Activated CD4-positive, alpha-beta memory T cell treated with anti-CD3 and anti-CD28 coated beads, Interleukin-2, amount 10 ng/mL, durations not matched to agents 7 days and 5 days (primary cell): ENCODE measurements at places on chromosomes 7 and 10. TPM values are rescaled to one million over a fixed set of nuclear protein-coding genes. Genes with fewer than 3 reads are reported as not detected.
A peak's percentile ranks its signal among the peaks of the same experiment; 100 is the strongest.

DNA sequence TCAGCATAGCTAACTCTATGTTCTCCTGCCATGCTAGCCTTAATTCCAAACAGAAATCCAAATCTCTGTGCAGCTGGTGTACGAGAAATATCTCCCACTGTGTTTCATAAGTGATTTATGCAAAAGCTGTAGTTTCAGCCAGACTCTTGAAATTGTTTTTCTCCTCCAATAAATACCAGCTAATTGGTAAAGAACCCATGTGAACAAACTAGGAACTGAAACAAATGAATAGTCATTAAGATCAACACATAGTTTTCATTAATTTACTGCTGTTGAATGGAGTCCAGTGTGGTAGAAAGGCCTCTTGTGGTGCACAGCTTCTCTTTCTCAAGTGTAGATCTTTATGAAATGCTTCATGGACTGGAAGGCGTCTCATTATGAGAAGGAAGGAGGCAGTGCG, 18.4 kb downstream of the PPP1R17 start:
- H3K27me3 ChIP-seq: no peaks in the 10 kb centered on the region
- no peak overlapping the region for H3K4me3 ChIP-seq
- H3K4me1 ChIP-seq: no peaks in the 10 kb centered on the region

- no peaks in the 10 kb centered on the region for H3K27me3 ChIP-seq
- no peak for DNase-seq
Measured at GRCh38 chr7:18445916-18446520, 49.5 kb upstream of the HDAC9 start.

- no peak overlapping the region for H3K27ac ChIP-seq
- H3K27me3 ChIP-seq: peaks cover 11% of the 10 kb centered on the region
- H3K4me1 ChIP-seq: peaks cover 30% of the 10 kb centered on the region
Measured at GRCh38 chr7:116951366-116952292, 1.7 kb upstream of the ST7 start.

GRCh38 chr7:5450549-5451327, 27.1 kb upstream of the TNRC18 start:
- DNase-seq: peak; percentile 27
- H3K36me3 ChIP-seq: no peaks in the 10 kb centered on the region
- peaks cover 1% of the 10 kb centered on the region for H3K27me3 ChIP-seq
- H3K4me3 ChIP-seq: no peak overlapping the region
- no peak overlapping the region for H3K27ac ChIP-seq

DNA sequence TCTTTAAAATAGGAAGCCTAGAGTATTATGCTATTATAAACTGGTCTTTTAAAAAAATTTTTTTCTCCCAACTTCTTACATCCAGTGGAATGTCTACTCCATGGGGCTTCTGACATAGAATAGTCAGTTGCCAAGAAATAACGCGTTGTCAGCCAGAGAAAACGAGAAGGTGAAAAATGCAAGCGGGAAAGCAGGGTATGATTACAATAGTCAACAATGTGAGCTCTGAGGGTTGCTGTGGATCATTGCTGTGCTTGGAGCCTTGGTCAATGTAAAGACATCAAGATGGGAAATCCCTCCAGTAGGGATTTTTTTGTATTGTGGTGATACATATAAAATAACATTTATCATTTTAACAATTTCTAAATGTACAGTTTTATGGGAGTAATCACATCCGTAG, 27.6 kb upstream of the PLPP4 start:
- no peak for DNase-seq
- no peaks in the 10 kb centered on the region for H3K4me1 ChIP-seq
- H3K27ac ChIP-seq: no peak overlapping the region
- no peaks in the 10 kb centered on the region for H3K36me3 ChIP-seq
- no peak overlapping the region for H3K4me3 ChIP-seq
- H3K27me3 ChIP-seq: peaks cover 18% of the 10 kb centered on the region

GRCh38 chr7:93055543-93056107, 62.2 kb downstream of the SAMD9 start:
- no peak overlapping the region for H3K4me3 ChIP-seq
- no peak for DNase-seq
- H3K36me3 ChIP-seq: no peaks in the 10 kb centered on the region

The DUSP5 gene
- total RNA-seq: 143 TPM

GRCh38 chr7:1856161-1856887, 186.2 kb downstream of the ELFN1 start:
- no peaks in the 10 kb centered on the region for H3K27me3 ChIP-seq
- DNase-seq: no peak
- peaks cover 24% of the 10 kb centered on the region for H3K4me1 ChIP-seq
- H3K4me3 ChIP-seq: no peak overlapping the region

DNA sequence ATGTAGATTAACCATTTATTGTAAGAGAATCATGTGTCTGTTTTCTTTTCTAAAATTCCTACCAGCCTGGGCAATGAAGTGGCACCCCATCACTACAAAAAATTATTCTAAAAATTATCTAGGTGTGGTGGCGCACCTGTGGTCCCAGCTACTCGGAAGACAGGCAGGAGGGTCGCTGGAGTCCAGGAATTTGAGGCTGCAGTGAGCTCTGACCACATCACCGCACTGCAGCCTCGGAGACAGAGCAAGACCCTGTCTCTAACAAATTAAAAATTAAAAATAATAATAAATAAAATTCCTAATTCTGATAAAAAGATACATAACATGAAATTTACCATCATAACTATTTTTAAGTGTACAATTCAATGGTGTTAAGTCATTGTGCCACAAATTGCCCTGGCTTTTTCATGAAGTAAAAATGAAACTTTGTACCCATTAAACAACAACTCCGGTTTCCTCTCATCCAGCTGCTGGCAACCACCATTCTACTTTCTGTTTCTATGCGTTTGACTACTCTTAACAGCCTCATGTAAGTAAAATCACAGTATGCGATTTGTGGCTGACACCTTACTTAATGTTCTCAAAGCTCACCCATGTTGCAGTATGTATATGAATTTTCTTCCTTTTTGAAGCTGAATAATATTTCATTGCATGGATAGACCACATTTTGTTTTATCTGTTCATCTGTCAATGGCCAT, 20.6 kb upstream of the USP6NL start:
- peak; percentile 48 for DNase-seq
- H3K36me3 ChIP-seq: no peaks in the 10 kb centered on the region
- H3K4me1 ChIP-seq: peaks cover 13% of the 10 kb centered on the region
- no peak overlapping the region for H3K27ac ChIP-seq
- H3K4me3 ChIP-seq: no peak overlapping the region
- H3K27me3 ChIP-seq: peaks cover 49% of the 10 kb centered on the region

GRCh38 chr10:73653701-73654100, 2.1 kb downstream of the SYNPO2L start:
- H3K4me3 ChIP-seq: no peak overlapping the region
- H3K4me1 ChIP-seq: peaks cover 6% of the 10 kb centered on the region
- no peak overlapping the region for H3K27ac ChIP-seq
- peaks cover 8% of the 10 kb centered on the region for H3K27me3 ChIP-seq
- H3K36me3 ChIP-seq: no peaks in the 10 kb centered on the region

- no peak overlapping the region for H3K27ac ChIP-seq
- H3K4me1 ChIP-seq: peaks cover 5% of the 10 kb centered on the region
- peaks cover 9% of the 10 kb centered on the region for H3K27me3 ChIP-seq
- H3K36me3 ChIP-seq: no peaks in the 10 kb centered on the region
- DNase-seq: no peak
- no peak overlapping the region for H3K4me3 ChIP-seq
Measured at GRCh38 chr7:120931243-120931642, 19.3 kb upstream of the ING3 start.

DNA sequence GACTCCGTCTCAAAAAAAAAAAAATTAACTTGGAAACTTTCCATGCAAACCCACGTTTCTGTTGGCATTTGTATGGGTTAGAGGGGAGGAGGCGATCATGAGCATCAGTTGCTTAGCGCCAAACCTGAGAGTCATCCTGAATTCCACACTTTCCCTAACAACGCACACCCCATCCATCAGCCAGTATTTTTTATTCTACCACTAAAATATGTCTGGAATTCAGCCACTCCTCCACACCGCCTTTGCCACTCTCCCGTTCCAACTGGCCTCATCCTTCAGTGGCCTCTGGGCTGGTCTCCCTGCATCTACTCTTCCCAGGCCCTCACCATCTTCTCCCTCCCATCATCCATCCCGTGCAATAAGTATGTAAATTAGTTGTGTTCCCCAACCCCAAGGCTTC, 4.7 kb upstream of the LMBR1 start:
- H3K4me3 ChIP-seq: no peak overlapping the region
- DNase-seq: no peak
- H3K36me3 ChIP-seq: no peaks in the 10 kb centered on the region
- H3K27me3 ChIP-seq: peaks cover 11% of the 10 kb centered on the region

The GRM3 gene
- total RNA-seq: not detected
